ENCODE measurements at places on chromosomes 7 and 10. TPM values are rescaled to one million over a fixed set of nuclear protein-coding genes. Genes with fewer than 3 reads are reported as not detected.

Gene OR13A1
- not detected for total RNA-seq

Gene CLCN1
- total RNA-seq, result not detected

Gene HMX2
- not detected for total RNA-seq

DNA sequence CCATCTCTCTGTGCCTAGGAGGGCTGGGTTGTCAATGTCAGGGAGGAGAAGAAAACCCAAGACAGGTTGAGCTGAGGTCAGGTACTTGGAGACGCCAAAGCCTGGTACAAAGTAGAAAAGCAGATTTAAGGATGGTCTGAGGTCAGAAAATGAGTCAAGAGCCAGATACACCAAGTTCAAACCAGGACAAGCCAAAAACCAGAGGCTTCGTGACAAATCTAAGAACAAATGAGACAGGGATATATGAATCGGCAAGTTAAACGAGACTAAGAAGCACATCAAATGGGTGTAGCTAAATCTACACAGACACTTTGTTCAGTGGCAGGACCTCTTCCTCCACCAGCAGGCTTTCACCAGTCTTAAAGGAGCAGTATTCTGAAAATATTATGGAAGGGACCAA lies 34.2 kb downstream of the C7orf33 start:
- no peak for DNase-seq

DNA sequence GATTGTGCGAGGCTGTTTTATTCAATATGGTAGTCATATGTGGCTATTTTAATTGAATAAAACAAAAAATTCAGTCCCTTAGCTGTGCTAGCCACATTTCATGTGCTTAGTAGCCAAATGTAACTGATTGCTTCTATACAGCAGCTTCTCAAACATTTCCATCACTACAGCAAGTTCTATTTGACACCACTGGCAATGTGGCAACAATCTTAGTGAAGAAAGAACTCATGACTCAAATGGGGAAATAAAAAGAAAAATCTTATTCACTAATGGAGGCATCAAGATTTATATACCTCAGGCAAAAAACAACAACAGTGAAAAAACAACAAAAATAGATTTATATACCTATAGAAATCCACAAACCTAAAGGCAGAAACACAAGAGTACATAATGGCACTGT lies 17.9 kb downstream of the SEM1 start:
- DNase-seq, result no peak
